GM10248 (cell line): ENCODE measurements at places on chromosomes 16 and 17.
A peak's percentile ranks its signal among the peaks of the same experiment; 100 is the strongest.

GRCh38 chr17:33976831-33977230 is 278.3 kb upstream of the CCL2 start:
- DNase-seq: no peak

DNA sequence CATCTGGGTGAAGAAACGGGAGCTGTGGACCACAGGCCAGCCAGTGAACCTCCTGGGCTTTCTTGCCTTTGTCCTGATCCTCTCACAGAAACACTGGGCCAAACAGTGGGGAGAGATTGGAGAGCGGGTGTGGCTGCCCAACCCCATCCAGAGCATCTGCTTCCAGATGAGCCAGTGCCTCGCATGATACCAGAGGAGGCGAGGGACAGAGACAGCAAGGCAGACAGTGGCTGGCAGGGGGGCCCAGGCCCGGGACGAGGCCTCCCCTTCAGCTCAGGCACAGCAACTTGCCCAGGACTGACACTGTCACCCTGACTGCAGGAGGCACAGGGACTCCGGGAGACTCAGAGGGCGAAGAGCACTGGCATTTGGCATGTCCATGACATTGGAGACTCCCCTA is 12.0 kb downstream of the ARHGEF15 start:
- peak; percentile 9 for DNase-seq

- no peak for DNase-seq
Observed at GRCh38 chr17:17934806-17935205, 37.4 kb downstream of the TOM1L2 start.

GRCh38 chr16:57061084-57061905 is 31.1 kb upstream of the CPNE2 start:
- no peak for DNase-seq

DNA sequence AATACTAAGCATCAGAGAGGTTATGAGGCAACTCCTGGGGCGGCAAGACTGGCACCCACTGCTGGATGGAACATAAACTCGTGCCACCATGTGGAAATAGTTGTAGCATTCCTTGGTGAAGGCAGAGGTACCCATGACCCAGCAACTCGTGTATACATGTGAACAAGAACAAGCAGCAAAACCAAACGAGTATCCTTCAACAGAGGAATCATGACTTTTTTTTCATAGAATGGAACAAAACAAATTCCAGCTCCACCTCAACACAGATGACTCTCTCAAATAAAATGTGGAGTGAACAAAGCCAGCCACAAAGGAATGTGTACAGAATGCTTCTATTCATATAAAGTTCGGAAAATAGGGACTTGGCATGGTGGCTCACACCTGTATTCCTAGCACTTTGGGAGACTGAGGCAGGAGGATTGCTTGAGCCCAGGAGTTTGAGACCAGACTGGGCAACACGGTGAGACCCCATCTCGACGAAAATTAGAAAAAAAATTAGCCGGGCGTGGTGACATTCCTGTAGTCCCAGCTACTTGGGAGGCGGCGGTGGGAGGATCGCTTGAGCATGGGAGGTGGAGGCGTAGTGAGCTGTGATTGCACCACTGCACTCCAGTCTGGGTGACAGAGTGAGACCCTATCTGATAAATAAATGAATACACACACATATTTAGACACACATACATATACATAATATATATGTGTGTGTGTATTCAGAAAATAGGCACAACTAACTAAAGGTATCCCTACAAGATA is 35.3 kb downstream of the B9D1 start:
- no peak for DNase-seq
